ENCODE measurements at places on chromosomes 3 and 15. TPM values are rescaled to one million over a fixed set of nuclear protein-coding genes. Genes with fewer than 3 reads are reported as not detected.

Gene ABHD5
- 21.8 TPM for total RNA-seq

Gene GOLGA8H
- total RNA-seq, result 0.44 TPM

Gene TXNRD3
- 10.6 TPM for total RNA-seq

Gene SLC9C1
- total RNA-seq, result 0.41 TPM

Gene OR5H6
- not detected for total RNA-seq

Gene PCLAF
- total RNA-seq, result 46.4 TPM

Gene ACTC1
- 2.0 TPM for total RNA-seq

Gene RETNLB
- not detected for total RNA-seq

Gene IL17RE
- total RNA-seq, result 1.5 TPM

All from H7 (cell line).